ENCODE measurements at places on chromosomes 2 and 18.

DNA sequence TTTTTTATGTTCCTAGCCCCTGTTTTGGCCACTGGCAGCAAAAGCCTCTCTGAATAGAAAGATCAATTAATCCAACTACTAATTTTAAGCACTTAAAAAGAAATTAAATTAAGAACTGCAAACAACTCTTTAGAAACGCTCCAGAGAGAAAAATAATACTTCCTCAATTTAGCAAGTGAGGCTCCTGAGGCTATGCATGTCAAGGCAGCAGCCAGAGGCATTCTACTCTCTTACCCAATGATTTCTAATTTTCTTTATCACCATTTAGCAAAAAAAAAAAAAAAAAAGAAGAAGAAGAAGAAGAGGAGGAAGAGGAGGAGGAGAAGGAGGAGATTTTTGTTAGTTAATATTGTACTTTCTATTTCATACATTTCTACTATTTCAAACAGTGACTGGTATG, 68.5 kb downstream of the TMEM237 start:
- no peak for DNase-seq

- no peak for DNase-seq
These were observed 20.2 kb downstream of the TWIST2 start for GRCh38 chr2:238868067-238868524.

DNA sequence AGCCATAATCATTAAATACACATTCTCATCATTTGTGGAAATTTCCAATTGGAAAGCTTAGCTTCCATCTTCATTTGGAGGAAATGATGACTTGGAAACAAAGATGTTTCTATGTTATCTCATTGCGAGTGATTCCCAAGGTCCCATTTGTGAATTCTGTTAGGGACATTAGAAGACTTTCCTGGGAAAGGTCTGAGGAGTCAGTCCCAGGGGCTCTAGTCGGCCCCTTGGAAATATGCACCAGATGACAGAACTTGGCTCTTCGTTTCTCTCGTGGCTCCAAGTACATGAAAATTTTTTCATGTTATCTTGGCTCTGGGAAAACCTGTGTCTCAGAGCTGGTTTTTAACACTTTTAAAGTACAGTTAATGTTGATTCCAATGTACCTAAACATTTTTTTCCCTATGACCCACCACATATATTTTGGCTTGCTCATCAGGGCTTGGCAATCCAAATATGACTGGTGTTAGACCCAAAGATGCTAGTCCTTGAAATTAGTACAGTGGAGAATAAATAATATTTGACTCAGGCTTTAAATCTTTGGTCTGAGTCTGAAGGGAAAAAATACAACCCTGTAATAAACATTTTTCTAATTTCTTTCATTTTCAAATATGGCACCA, 15.4 kb upstream of the CAVIN2 start:
- DNase-seq = no peak

DNA sequence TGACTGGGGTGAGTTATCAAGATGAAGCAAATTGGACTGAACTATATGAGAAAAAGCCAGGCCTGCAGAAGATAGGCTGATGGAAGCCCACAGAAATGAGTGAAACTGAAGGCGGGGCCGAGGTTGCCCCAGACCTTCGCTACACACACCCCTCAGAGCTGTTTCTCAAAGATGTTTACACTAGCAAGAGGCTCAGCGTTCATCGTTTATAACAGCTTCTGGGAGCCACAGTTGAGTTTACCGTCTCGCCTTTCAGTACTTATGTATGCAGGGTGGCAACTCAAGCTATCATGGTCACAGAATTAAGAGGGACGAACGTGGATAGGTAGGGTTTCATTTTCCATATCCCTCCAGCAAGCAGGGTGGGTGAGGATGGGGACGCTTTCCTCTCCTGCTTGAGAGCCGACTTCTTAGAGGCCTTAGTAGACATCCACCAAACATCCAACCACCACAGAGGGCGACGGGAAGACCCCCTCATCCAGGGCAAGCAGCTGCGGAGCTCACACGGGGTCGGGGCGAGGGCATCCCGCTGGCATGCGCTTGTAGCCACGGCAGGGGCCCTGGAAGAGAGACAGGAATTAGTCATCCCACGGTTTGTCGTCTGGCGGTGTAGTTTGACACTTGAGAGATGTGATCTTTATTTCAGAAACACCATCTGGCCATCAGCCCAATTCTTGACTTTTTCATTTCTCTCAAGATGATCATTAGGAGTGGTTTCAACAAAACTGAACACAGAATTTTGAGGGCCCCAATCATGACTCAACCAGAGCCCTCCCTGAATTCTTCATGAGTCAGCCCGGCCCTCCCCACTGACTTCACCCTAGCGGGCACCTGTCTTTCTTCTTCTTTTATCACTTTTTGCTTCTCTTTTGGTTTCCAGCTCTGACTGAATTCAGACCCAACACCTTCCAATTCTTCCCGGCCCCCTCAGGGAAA, 109.1 kb upstream of the CTDP1 start:
- no peak for DNase-seq

GRCh38 chr18:31778391-31778950, 17.8 kb upstream of the SLC25A52 start:
- DNase-seq = no peak

DNA sequence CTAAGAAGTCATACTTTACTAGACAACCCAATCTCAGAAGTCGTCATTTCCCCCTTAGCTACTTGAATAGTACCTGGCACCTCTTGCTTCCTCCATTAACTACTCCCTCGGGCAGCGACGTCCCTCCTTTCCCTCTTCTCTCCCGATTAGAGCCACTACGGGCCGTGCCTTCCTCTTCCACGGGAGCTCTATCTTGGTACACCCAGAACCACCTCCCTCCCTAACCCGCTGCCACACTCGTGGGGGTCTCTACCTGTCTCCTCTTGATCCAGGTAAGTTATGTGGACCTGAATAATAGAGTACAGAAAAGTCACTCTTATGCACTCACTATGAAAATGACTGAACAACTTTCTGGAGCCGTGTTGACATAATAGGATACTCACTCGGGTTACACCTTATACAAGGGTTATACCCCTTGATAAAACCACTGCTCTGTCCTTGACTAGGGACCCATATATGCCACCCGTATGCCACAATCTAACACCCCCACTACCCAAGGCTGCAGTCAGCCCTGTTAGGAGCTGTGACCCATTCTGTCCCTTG, 595 bp upstream of the HDHD2 start:
- no peak for DNase-seq

DNA sequence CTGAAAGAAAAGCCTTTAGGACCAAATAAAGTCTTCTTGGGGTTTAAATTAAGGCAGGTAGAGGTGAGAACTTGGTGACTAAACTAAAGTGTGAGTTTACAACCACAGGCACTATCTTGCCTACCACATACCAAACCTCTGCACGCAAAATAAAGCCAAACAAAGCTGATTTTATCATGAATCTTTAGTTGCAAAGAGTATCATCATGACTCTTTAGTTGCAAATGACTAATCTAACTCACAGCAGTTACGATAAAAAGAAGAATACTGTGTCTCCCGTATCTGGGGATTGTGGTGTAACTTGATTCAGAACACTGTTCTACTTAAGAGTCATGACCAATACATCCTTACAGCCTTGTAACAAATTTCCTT, 11.2 kb downstream of the CFAP210 start:
- no peak for DNase-seq

- DNase-seq = no peak
These were observed 157.8 kb downstream of the BABAM2 start for GRCh38 chr2:28048341-28048740.

GRCh38 chr18:24397131-24397693, 412 bp downstream of the OSBPL1A start:
- DNase-seq = peak; percentile 92

DNA sequence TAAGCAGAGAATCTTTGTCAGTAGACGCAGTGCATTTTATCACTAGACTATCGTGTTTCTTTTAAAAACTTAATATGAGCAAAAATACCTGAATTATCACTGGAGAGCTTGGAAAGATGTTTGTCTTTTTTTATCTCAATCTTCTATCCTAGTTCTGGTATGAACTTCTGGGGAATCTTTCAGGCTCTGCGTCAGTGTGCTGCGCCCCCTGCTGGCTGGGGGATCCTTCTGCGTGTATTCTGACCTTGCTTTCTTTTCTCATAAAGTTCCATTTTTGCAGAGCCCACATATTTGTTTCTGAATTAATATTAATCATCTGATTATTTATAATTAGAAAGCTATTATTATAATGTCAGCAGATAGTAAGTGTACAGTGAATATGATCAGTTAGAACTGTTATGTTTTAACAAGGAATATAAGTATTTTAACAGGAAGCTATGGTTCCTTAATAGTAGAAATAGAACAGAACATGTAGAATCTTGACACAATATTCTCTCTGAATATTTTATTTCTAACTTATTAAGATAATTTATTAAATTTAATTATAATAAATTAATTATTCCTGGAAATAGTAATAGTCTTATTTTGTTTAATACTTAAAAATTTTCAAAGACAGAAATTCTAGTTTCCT, 945.0 kb upstream of the CRIM1 start:
- DNase-seq = peak; percentile 70

GRCh38 chr18:48866028-48866733, 84.6 kb downstream of the SMAD7 start:
- DNase-seq = peak; percentile 77

GRCh38 chr18:2715990-2716389, 60.5 kb downstream of the SMCHD1 start:
- no peak for DNase-seq

- DNase-seq = no peak
These were observed 1.1 kb downstream of the SLC38A11 start for GRCh38 chr2:164954186-164954585.

DNA sequence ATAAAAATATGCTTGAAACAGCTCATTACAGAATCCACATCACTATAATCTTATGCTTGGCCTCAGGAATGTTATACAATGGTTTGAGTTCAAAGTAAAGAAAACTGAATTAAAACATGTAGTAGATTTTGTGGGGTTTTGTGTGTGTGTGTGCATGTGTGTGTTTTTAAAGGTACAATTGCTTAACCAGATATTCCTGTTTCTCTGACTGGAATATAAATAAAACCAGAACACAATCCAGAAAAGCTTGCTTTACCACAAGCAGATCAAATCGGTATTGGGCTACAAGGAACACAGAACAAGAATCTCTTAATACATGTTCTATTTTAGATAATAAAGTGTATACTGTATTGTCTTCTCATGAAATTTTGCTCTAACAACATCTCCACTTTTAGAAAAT, 110.0 kb downstream of the TMEM247 start:
- DNase-seq = no peak

DNA sequence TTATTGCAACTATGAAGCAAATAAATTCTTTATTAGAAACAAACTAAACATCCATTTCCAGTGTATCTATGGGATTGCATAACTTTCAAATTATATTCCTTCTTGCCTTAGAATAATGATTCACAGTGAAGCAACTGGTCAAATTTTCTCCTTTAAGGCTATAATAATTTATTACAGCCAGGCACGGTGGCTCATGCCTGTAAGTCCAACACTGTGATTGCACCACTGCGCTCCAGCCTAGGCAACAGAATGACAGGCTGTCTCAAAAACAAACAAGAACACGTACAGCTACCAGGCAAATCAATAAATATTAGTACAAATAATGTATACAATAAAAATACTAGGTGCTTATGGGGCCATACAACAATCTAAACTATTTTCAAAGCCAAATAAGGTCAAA, 1416.2 kb downstream of the LRP1B start:
- no peak for DNase-seq

DNA sequence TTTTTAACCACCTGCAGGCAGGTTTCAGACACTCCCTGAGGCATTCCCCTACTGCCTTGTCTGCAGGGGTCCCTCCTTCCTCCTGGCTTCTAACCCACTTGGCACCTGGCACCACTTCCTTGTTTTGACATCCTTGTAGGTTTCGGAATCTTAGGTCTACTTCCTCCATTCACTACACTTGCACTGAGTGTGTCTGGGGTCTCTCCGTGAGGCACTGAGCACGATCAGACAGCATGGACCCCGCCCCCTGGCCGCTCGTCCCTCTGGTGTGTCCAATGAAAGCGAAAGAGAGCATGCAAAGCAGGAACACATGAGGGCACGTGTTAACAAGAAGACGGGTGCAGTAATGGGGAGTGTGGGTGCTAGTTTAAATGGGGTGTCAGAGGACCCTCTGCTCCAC, 63.8 kb downstream of the HAUS1 start:
- DNase-seq = peak; percentile 12

- no peak for DNase-seq
These were observed 113.5 kb downstream of the PHLPP1 start for GRCh38 chr18:62828852-62829251.

GRCh38 chr2:160294339-160294803, 94.3 kb upstream of the ITGB6 start:
- DNase-seq = no peak

DNA sequence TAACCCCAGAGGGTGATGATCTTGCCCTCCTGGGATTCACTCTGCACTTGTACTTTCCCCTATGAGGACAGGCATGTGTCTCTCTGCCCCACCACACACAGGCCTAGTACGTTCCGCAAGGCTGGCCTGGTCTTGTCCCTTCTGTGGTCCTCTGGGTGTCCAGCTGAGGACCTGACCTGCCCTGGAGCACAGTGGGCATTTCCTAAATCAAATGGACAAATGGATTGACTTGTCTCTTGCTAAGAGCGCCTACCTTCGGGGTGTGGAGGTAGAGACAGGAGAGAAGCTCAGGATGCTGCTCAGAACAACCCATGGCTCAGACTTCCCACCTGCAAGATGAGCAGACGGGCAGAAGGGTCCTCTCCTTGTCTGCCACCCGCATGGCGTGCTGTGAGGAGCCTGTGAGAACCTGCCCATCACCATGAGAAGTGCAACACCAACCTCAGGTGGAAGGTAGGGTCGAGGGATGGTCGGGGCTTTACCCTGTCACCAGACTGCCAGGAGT, 133.6 kb downstream of the MYCN start:
- no peak for DNase-seq

GRCh38 chr2:129737660-129738527, 241.6 kb upstream of the RAB6C start:
- no peak for DNase-seq

GRCh38 chr2:173488861-173489260, 134.2 kb downstream of the CDCA7 start:
- no peak for DNase-seq

- DNase-seq = no peak
These were observed 15.8 kb downstream of the DYNAP start for GRCh38 chr18:54606835-54607212.

DNA sequence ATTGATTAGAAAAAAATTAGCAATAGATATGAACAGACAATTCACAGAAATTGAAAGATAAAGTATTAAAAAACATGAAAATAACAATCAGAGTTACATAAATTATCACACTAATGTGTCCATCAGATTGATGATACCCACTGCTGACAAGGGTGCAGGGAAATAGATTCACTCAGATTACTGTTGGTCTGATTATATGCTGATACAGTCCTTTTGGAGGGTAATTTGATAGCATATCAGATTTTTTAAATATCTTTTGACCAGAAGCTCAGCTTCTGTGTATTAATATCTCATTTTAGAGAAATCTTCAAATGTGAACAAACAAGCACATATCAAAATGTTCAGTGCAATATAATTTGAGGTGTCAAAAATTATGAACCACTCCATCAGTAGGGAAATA, 157.9 kb upstream of the EPC2 start:
- no peak for DNase-seq

GRCh38 chr2:95309599-95309998, 12.5 kb downstream of the KCNIP3 start:
- no peak for DNase-seq

GRCh38 chr2:235850771-235851551, 317.2 kb downstream of the GBX2 start:
- no peak for DNase-seq

- no peak for DNase-seq
These were observed 184.7 kb upstream of the DLGAP1 start for GRCh38 chr18:4639628-4640310.

- peak; percentile 31 for DNase-seq
These were observed 115.0 kb downstream of the GBX2 start for GRCh38 chr2:236052926-236053821.

Data from globus pallidus (tissue), 1 donor.